ENCODE measurements at places on chromosomes 5 and 9.
A peak's percentile ranks its signal among the peaks of the same experiment; 100 is the strongest.

- DNase-seq: no peak
These were observed 21.8 kb downstream of the IRF1 start for GRCh38 chr5:132468656-132469379.

GRCh38 chr5:140632366-140633020 lies 482 bp downstream of the CD14 start:
- DNase-seq: peak; percentile 29

GRCh38 chr9:123741214-123741613 lies 188.7 kb downstream of the DENND1A start:
- no peak for DNase-seq

DNA sequence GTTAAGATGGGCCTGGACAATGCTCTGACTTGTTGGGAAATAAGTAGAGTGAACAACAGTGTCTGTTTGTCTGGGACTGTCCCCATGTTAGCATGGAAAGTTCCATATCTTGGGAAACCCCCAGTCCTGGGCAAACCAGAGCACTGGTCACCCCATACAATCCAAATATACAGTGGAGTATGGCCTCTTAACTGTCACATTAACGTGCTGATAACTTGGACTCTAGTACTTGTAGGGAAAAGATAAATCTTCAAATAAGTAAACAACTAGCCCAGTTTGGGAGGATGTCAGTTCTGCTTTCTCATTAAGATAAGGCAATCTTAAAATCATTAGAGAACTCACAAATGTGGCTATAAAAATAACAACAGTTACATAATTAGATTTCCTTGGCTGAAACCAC lies 47.6 kb upstream of the JAK2 start:
- DNase-seq: no peak

DNA sequence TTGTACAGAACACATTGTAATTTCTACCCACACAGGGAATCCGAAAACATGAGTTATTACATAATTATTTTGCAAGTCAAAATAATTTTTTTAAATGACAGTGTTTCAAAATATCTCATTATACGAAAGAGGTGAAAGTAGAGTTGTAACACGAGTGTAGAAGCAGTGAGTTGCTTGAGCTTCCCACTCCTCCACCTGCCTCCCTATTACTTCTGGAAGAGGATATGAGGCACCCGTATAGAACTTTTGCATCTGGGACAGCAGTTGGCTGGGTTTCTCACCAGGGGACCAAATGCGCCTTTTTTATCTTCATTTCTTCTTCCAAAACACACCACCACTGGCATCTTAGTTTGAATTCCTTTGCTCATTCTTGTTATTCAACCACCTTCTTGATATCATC lies 779.0 kb upstream of the COX7C start:
- DNase-seq: no peak

DNA sequence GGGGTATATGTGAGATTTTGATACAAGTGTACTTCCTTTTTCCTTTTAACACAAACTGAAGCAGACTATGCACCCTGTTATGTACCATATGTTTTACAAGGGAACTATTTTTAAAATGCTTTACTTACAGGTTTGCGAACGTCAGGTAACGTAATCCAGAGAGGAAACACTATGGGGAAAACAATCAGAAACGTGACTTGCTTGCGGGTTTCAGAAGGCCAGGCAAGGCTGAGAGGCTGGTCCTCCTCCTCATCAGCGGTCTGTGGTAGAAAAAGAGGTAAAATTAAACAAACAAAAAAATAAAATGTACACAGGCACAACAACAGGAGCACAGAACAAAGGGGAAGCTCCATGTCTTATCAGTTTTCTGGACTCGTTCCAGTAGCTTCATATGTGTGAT lies 141.2 kb downstream of the ACER2 start:
- no peak for DNase-seq

GRCh38 chr9:133160742-133161546 lies 2.8 kb downstream of the GBGT1 start:
- DNase-seq: no peak
